ENCODE measurements at places on chromosomes 5 and 9.
A peak's percentile ranks its signal among the peaks of the same experiment; 100 is the strongest.

GRCh38 chr5:63774939-63775338 lies 187.3 kb downstream of the HTR1A start:
- DNase-seq = no peak

DNA sequence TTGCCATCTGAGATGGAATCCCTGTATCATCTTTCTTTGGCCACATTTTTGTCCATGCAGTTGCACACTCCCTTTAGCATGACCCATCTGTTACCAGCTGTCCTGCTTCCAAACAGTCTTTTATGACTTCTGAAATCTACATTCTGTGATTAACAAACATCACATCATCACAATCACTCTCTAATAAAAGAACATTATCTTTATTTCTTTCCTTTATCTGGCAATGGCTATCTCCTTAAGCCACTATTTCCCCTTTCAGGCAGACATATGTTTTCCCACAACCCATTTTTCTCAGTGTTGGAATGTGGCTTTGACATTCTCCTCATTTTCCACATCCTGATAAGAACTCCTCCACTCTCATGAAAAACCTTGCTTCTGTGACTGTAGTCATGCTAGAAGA lies 141.0 kb downstream of the ST8SIA4 start:
- DNase-seq = no peak

DNA sequence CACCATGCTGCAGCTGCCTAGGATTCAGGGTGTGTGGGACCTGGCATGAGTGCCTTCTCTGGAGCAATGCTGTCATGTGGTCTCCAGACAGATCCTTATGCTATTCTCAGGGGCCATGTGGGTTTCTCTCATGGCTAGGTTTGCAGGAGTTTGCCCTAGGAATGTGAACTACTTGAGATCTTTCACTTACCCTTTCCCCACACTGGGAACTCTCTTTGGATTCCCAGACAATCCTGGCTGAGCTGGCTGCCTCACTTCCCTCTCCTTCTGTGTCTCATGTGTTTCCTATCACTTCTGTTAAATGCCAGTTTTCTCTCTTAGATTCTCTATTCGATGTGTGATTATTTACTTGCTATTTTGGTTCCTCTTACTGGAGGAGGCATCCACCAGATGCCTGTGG lies 270.2 kb upstream of the RASA1 start:
- no peak for DNase-seq

DNA sequence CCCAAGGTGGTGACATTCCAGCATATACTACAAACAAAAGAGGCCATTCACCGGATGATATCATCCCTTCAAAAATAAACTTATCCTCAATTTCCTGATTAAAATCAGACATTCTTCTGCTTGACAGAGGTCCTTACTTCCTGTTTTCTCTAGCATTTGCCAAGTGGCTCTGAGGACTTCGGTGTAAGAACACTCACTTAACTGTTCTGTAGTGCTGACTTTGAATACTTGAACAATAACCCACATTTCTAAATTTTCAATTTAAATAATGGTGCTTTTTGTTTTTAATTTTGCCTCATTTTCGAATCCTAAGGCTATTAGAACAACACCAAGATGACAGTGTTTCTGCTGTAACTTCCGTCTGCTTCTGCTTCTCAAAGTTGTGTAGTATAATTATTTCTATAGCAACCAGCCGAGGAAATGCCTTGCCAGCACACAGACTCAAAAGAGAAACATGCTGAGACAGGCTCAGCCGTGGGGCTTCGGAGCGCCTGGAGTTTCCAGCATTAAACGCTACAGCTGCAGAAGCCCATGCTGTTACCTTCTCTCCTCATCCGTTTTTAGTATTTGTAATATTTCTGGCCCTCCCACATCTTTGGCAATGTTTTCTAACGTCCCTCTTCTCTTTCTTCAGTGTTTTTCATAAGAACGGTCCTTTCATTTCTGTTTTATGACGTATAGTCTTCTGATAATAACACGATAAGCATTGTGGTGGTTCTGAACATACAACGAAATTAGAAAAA lies 19.5 kb upstream of the ANXA1 start:
- peak; percentile 17 for DNase-seq

GRCh38 chr5:39158786-39159185 lies 60.6 kb downstream of the FYB1 start:
- no peak for DNase-seq

- no peak for DNase-seq
Observed at GRCh38 chr5:53130266-53130665, 20.7 kb upstream of the MOCS2 start.

DNA sequence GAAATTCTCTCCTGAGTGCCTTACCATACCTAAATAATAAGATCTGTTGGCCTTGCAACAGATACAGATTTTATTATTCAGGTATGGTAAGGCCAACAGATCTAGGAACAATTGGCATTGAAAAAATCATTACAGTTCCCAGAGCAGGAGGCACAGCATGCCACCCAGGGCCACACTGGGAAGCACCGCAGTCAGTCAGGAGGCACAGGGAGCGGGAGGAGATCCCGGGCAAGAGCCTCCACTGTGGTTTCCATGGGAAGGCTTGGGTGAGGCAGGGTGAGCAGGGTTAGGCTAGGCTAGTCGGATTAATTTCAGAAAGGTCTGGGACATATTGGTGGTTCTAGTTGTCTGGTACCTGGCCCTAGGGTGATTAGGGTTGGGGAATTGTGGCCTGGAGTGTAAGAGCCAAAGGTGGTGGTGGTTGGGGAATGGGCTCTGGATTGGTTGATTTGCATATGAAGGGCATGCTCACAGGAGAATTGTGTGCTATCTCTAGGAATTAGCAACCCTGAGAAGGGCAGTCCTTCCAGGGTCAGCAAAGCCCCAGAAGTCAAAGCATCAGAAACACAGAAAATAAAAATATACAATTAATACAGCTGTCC lies 111.4 kb downstream of the PDE8B start:
- DNase-seq = no peak

DNA sequence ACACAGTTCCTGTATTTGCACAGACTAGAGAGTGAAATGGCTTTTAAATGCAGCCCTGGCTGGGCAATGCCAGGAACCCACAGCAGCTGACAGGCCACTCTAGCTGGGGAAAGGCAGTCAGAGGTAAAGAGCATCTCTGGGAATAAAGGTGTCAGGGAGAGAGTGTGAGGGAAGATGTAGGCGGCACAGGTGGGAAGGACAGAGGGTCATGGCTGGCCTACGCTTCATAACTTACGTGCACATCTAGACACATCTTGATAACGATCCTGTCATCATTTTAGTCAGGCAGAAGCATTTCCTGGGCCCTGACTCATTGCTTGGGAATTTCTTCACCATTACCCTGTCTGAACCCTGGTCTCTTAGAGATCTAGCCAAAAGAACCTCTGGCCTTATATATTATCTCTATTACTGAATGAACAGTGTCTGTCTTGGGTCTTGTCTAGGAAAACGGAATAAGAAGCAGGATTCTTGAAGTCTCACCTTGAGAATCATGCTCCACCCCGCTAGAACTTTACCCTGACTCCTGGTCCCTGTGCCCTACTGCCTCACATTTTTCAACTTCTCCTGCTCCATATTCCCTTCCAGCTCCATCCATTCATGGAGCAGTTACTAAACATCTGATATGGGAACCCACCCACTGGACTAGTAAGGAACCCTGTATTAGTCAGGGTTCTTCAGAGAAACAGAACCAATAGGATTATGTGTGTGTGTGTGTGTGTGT lies 106.4 kb upstream of the ELL2 start:
- DNase-seq = no peak

GRCh38 chr9:88319936-88320747 lies 68.1 kb upstream of the SPIN1 start:
- no peak for DNase-seq

GRCh38 chr5:30994176-30994575 lies 199.3 kb upstream of the CDH6 start:
- no peak for DNase-seq

- no peak for DNase-seq
Observed at GRCh38 chr5:96081276-96081858, 119.7 kb upstream of the ELL2 start.

DNA sequence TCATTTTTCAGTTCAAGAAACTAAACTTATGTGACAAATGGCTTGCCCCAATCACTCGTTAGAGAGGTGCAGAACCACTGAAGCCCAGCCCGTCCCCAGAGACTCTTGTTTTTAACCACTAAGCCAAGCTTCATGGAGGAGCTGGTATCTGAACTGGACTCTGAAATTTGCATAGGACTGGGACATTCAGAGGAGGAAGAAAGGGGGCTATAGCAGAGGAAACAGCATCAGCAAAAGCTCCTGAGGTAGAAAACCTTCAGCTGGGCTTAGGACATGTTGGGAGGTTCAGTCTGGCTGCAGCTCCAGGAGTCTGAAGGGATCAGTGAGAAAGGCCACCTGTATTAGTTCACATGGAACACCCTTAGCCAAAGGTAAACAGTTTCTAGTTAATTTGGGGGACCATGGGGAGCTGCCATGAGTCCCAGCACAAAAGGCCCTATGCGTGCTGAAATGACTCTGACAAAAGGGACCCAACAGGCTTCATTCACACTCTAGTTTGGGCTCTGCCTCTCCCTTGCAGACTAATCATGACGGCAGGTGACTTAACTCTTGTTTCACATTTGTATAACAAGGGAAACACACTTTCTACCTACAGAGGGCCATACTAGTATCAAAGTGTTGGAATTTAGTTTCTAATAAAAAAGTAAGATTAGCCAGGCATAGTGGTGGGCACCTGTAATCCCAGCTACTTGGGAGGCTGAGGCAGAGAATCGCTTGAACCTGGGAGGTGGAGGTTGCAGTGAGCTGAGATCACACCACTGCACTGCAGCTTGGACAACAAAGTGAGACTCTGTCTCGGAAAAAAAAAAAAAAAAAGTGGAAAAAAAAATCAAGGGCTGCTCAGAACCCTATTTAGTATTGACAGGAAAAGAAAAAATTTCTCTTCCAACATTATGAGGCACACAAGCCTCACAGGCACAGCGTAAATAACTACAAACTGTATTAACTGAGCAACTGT lies 10.2 kb downstream of the FBXO10 start:
- DNase-seq = no peak

DNA sequence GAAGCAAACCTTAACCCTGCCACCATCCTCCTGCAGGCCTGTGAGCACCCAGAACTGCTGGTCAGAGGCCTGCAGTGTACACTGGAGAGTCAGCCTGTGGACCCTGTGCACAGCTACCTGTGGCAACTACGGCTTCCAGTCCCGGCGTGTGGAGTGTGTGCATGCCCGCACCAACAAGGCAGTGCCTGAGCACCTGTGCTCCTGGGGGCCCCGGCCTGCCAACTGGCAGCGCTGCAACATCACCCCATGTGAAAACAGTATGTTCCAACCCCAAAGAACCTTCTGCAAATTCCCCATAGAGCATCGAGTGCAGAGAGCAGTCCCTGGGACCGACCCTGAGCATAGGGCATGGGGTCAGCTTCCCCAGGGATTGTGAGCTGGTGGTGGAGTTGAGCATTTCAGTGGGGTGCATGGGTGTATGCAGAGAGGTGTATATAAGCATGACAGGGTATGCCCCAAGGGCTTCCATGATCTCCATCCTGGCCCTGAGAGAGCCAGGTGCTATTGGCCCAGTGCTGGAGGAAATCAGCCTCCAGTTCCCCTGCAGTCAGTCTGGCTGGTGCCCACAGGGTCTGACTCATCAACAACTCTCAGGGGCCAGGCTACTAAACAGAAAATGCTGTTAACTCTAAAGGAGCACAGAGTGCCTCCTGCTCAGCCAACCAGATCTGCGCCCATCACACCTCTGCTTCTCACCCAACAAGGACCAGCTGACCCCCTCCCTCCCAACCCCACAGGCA lies 126.2 kb downstream of the SAXO1 start:
- no peak for DNase-seq

DNA sequence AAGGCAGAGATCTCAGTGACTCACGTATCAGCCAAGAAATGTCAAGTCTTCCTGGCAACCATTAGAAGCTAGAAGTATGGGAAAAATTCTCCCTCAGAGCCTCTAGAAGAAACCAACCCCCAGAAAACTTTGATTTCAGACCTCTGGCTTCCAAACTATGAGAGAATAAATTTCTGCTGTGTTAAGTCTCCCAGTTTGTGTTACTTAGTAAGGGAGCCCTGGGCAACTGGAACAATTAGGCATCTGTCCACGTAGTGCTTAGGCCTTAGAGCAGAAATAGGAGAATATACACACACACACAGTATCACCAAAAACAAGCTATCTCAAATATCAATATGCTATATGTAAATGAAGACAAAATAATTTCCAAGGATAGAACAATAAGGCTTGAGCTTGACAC lies 894.8 kb upstream of the CDH10 start:
- DNase-seq = no peak

DNA sequence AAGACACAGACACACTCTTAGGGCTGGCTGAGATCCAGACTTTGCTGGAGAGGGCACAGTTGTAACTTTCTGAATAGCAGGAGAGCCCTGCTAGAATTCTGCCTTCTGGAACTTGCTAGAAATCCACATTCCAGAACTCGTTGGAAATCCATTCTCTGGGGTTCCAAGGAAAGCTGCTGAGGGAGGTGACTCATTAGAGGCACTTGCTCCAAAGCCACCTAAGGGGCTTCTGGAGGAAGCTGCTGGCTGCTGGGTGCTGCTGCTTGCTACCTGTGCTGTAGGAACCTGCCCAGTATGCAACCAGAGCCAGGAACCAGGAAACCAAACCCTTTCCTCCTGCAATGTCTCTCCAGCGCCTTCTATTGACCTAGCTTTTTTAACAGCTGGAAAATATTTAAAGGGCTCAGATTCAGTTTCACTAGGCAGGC lies 4.1 kb upstream of the TLE4 start:
- no peak for DNase-seq

- DNase-seq = no peak
Observed at GRCh38 chr5:133777951-133778350, 165.6 kb upstream of the FSTL4 start.

DNA sequence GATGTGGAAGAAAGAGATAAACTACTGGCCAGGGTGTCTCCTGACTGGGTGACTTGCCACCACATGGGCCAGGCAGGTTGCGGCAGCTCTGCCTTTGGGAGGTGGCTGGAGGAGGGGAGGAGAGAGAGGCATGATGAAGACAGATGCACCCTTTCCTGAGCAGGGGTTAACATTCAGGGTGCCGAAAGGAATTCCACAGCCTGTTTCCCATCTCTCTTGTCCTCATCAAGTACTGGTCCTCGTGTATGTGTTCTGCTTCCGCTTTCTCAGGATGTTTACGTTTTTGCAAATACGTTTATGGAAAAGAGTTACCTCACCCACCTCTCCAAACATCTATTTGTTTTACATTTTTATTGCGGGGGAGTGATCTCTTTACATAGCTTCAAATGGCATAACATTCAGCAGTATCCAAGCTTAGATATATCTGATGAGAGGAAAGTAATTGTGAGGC lies 73.4 kb downstream of the C9orf85 start:
- DNase-seq = no peak

GRCh38 chr9:5515261-5515650 lies 4.9 kb downstream of the PDCD1LG2 start:
- no peak for DNase-seq

DNA sequence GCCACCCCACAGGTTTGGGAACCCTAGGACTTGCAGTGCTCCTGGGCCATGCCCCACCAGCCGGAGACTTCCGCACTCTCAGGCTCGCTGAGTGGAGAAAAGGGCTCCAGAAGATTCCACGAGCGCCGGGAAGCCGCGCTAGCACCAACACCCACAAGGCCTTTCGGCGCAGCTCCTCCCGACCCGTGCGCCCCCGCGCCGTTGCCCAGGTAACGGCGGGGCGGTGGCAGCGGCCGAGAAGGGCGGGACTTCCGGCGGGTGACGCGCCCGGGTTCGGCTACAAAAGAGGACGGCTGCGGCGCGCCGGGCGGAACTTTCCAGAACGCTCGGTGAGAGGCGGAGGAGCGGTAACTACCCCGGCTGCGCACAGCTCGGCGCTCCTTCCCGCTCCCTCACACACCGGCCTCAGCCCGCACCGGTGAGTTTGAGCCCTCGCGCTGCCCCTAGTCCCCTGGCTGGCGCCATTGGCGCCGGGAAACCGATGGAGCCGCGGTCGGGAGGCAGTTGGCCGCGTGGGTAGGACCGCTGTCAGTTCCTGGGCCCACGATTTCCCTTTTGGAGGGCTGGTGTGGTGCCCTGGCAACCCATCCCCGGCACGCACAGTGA lies at the start of gene DNAJA1:
Gene DNAJA1 (plus strand): TSS at position 308 of the 606 bp plus-strand sequence. CDS start 1,212 bp downstream, outside the sequence.
- peak; percentile 98 for DNase-seq

All from activated B cell treated with CpG ODN at 0.5 μM for 24 hours (primary cell).